Astrocyte (in vitro differentiated cells and primary cell): ENCODE measurements at places on chromosomes 3 and 15. TPM values are rescaled to one million over a fixed set of nuclear protein-coding genes. Genes with fewer than 3 reads are reported as not detected.
A peak's percentile ranks its signal among the peaks of the same experiment; 100 is the strongest.

DNA sequence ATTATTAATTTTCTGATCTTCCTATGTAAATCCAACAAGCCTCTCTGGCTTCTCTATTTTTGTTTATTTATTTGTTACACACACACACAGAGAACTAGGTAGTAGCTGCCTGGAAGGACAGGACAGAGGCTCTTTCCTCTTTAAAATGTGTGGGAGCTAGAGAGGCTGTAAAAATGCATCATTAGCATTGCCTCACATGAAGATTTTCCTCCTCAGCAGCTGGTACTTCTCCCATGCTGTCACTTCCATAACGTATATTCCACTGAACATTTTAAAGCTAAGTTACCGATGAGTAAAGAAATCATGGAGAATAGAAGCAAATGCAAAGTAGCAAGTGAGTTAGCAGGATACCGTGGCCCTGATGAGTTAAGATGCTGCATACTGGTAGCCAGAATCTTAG, 63.9 kb downstream of the IMPG2 start:
- no peak for DNase-seq

- DNase-seq = no peak
Observed at GRCh38 chr3:177015881-177016280, 181.4 kb downstream of the TBL1XR1 start.

DNA sequence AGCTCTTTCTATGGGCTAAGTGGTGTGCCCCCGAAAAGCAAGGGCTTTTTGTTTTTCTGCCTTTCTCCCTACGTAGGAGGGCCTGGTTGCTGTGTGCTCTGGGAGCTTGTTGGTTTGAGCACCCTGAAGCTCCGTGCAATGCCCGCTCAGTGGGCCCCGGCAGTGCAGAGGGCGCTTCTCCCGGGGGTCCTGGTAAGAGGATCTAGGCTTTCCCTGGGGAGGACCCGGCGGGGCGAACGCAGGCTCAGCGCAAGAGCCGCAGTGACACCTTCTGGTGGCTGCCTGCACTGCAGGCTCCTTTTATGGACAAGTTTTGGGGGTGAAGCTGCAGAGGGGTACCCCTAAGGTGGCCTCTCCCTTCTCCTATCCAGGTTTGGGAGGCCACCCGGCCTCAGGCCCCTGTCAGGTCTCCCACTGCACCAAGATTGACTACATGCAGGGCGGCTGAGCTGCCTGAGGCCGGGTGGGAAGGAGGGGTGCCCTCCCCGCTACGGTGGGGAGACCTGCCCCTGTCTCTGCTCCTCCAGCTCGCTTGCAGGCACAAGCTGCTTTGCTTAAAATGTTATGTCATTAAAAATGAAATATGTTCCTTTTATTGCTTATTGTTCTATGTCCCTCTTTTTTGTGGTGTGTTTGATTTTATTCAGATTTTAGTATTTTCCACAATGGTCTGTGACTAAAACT, 387.9 kb downstream of the GABRG3 start:
- peak; percentile 8 for DNase-seq

DNA sequence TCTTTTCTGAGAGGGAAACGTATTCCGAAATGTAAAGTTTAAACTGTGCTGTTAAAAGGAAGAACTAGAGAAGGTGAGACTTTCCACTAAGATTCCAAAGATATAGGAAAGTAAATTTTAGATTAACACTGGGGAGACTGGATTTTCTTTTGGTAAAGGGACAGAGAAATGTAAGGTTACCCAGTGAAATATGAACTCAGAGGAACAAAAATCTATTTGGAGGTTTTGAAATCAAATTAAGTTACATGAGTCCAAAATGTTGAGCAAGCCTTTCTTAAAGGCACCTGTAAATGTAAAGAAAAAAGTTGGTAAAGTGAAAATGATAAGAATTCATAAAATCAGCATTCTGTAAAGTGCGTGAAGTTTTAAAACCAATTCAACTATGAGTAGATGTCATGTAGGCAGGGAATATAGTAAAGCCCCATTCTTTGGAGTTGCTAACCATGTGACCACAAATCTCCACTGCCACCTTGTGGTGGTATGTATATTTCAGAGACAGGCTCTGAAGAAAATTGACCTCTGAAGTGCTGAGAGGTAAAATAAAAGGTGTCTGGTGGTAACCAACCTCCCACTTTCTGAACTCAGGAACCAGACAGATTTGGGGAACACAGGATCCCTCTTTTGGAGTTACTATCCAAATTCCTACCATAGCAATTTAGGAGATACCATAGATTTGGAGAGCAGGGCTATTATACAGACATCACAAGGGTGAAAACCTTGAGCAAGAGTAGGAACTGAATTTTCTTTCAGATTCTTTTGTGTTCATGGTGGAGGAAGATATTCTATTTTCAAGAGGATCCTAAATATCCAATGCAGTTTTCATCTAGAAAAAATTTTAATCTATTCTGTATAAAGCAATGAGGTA, 215.3 kb downstream of the ROBO2 start:
- DNase-seq = peak; percentile 12

DNA sequence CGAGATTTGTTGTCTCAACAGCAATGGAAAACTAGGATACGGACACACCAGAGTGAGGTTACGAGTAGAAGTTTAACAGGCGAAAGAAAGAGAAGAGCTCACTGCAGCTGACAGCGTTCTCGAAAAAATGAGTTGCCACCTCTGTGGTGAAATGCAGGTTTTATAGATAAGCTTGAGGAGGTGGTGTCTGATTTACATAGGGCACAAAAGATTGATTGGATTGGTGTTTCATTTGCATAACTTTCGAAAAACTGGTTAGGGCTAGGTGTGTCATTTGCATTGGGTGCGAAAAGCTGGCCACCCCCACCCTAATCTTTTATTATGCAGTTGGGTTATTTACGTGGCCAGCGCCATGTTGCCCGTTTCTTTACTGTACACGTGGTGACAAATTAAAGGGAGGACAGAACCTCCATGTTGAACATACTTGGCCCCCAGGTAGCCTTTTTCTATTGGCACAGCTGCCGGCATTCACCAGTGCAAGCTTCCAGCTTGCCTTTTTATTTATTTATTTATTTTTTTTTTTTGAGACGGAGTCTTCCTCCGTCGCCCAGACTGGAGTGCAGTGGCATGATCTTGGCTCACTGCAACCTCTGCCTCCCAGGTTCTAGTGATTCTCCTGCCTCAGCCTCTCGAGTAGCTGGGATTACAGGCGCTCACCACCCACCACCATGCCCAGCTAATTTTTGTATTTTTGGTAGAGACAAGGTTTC, 8.3 kb downstream of the IFT122 start:
- DNase-seq = no peak

- no peak for DNase-seq
Observed at GRCh38 chr3:192842138-192842537, 75.5 kb downstream of the MB21D2 start.

ADAMTSL3 gene
- 2.4 and 3.0 TPM in 2 replicates for total RNA-seq
